ENCODE measurements at places on chromosomes 1 and 21.

DNA sequence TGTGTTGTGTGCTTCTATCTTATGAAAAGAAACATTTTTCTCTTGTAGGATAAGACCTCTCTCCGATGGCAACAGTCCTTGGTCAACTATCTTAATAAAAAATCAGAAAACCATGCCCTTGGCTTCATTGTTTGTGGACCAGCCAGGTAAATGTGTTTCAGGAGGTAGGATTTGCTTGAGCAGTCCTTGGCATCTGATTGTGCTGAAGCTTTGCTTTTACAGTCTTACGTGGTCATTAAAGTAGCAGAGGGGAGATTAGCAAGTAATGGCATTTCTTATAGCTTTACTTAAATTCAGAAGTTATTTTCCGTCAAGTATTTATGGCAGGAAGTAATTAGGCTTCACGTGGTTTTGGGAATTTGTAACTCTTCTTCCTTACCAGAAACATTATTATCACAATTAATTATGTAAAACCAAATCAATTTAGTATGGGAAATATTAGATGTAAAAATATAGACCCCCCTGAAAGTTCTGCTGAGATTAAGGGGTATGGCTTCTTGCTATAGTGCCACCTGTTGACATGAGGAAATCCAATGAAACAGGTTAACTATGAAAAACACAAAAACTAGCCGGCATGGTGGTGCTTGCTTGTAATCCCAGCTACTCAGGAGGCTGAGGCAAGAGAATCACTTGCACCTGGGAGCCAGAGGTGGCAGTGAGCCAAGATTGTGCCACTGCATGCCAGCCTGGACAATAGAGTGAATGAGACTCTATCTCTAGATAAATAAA, 49.0 kb downstream of the MAP3K21 start:
- no peak for DNase-seq

DNA sequence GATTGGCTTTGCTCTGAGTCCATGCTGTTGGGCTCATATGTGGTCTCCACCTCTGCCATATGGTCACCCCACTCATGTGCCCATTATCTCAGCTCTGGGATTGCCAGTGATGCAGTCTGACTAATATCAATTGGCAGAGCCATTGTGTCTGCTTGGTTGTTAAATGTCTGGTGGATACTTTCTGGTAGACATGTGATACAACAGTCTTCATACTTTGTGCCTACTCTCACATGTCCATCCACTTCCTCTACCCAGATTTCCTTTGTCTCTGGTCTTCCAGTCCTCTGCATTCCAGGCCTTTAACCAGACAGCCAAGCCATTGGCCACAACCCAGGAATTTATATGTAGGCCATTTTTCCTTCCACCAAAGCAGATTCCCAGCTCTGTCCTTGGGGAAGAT, 30.8 kb upstream of the DIPK1A start:
- DNase-seq, result no peak

GRCh38 chr1:243848858-243849420, 1.1 kb downstream of the AKT3 start:
- no peak for DNase-seq

DNA sequence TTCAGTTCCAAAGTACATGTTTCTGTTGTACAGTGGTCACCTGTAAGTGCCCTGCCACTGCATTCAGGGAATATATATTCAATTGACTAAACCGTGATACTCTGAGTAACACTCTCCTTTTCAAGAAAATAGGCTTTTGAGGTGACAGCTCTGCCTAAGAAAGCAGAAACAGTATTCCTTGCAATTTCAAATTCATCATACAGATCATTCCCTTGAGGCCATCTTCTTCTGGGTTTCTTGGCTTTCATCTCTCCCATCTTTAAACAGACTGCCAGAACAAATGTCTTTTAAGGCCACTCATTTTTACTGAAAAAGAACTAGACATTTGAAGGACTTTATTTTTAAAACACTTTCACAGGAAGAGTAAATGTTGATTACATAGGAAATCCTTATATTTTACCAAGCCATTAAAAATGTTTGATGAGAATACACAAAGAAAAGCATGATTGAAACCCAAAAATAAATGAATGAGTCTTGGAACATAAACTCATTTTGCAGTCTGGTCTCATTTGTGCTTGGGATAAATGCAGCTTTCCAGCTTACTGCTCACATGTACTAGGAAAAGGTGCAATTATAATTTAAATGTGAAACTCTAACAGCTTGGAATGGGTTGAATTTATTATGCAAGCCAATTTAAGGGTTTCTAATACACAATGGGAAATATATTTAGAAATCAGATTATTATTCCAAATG, 34.7 kb downstream of the PLPPR5 start:
- no peak for DNase-seq

DNA sequence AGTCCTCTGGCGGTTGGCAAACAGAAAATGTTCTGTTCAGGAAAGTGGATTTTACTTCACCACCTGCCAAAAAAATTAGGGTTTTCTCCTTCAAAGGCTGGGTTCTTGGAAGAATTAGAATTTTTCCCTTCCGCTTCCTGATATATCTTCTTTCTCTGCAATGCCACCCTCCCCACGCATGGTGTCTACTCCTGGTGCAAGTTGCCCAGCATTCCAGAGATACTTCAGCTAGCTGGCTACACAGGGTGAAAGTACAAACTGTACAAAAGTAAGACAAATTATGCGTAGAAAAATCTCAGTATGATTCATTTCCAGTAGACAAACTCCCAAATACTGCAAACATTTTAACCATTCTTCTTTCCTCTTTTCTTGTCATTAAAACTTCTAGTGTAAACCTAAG, 430.1 kb upstream of the ESRRG start:
- DNase-seq, result no peak

- DNase-seq, result no peak
Observed at GRCh38 chr1:152089014-152089674, at the start of gene TCHHL1. TCHHL1 (minus strand) TSS chr1:152089064; CDS start chr1:152088143, 921 bp downstream.

DNA sequence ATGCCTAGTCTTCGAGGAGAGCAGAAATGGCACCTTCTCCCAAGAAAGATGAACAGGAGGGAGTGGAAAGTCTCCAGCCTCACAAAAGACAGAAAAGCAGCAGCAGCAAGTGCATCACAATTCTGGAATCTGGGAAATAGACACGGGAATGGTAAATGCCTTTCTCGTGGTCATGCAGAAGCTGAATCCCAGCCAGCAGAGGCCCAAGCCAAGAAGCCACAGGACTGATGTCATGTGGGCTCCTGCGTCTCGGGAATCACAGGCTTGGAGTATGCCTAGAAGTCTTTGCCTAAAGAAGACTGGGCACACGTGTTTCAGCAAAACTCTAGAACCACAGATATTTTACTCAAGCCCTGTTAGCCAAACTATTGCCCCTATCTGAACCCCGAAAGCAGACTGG, 260.3 kb upstream of the PLD5 start:
- no peak for DNase-seq

GRCh38 chr1:180611016-180611930, 20.5 kb upstream of the XPR1 start:
- DNase-seq, result no peak
